AG09309 (cell line): ENCODE measurements at places on chromosomes 7 and 10.

- no peak for DNase-seq
Observed at GRCh38 chr7:46160861-46161260, 239.8 kb upstream of the IGFBP3 start.

GRCh38 chr10:21421794-21422193 lies 103.7 kb downstream of the SKIDA1 start:
- no peak for DNase-seq

DNA sequence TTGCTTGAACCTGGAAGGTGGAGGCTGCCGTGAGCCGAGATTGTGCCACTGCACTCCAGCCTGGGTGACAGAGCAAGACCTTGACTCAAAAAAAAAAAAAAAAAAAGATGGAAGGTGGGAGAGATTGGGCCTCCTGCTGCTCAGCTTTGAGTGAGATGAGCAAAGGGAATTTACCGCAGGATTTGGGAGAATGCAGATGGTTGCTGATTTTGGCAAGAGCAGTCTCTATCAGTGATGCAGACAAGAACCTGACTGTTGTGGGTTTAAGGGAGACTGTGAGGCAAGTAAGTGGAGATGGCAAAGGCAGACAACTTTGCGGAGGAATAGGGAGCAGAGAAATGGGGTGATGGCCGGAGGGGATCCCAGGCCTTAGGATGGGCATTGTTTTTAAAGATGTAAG lies 1140.8 kb upstream of the AUTS2 start:
- no peak for DNase-seq

DNA sequence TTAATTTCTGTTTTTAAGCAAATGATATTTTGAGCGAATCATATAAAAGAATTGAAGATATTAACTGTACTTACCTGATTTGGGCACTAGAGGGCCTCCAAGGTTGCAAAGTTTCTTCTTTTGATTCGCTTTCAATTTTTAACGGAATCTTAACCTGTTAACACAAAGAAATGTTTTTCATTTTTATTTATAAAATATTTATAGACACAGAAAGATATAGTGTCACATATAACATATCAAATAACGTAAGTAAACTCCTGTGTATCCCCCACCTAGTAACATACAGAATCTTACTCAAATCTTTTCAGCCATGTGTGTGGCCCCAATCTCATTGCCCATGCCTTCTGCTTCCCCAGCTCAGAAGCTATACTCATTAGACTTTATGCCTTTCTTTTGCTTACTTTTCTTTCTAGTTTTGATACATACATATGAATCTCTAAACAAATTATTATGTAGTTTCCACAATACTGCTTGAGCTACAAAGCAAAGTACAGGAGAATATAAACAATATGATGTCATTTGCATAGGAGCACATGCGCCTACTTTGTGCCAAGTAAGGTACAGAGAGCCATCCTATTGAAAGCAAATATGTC lies 49.5 kb upstream of the ZPBP start:
- DNase-seq, result peak; percentile 10

- DNase-seq, result no peak
Observed at GRCh38 chr10:118781541-118781940, 26.8 kb upstream of the CACUL1 start.

- no peak for DNase-seq
Observed at GRCh38 chr7:15104411-15105092, 202.0 kb upstream of the DGKB start.

GRCh38 chr7:28776463-28777157 lies 181.5 kb downstream of the TRIL start:
- DNase-seq, result no peak

DNA sequence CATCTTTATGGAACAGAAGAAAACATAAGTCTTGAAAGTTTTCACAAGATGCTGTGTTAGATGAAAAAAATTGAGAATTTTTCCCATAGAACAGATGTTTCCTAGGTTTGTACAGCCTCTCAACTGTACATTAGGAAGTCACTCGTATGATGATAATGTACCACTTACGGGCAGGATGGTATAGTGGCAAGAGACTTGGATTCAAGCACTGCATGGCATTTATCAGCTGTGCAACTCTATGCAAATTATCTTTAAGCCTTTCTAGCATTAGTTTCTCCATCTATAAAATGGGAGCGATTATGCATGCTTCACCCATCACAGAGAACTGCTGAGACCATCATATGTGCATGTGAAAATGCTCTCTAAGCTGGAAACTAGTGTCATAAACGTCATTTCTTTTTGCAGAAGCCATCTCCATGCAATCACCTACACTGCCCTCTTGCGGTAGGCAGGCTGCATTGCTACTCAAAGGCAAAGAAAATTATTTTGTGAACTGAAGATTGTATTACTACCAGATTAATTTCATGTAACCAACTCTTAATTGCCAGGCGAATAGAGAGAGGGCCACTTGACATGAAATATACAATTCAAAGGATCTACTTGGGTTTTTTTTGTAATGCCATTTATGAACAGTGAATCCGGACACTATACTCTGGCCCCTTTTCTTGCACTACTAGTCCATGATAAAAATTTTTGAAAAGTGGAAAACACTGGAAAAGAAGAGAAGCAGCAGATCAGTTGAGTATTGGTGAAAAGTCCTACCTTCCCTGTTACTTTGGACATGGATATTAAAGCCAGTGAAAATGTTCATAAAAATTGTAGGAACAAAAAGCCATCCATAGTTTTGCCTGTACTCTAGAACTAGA lies 102.3 kb downstream of the JAZF1 start:
- no peak for DNase-seq

DNA sequence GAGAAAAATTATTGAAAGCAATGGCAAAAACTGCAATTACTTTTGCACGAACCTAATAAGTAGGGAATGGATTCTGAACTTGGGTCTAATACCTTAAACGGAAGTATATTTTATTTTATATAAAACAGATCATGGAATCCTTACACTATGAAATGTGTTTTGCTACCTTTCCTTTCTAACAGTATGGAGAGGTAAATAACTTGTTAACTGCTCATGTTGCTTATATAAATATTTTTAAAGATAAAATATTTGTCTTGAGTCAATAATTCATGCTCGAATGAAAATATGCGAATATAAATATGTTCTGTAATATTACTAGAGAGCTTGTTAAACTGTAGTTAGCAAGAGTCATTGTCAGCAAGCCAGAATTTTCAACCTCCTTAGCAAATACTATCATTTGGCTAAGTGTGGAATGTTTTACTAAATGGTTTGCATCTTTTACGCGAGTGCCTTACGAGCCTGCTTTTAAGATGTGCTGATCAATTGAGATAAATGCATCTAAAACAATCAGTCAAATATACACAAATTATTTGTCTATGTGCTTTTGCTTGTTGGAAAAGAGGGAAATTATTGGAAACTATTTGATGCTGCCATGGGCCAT lies 5.9 kb downstream of the GNAT3 start:
- DNase-seq, result no peak

GRCh38 chr10:9294865-9295264 lies 1240.4 kb downstream of the GATA3 start:
- no peak for DNase-seq

GRCh38 chr10:178208-178607 lies 43.0 kb downstream of the ZMYND11 start:
- DNase-seq, result peak; percentile 23

DNA sequence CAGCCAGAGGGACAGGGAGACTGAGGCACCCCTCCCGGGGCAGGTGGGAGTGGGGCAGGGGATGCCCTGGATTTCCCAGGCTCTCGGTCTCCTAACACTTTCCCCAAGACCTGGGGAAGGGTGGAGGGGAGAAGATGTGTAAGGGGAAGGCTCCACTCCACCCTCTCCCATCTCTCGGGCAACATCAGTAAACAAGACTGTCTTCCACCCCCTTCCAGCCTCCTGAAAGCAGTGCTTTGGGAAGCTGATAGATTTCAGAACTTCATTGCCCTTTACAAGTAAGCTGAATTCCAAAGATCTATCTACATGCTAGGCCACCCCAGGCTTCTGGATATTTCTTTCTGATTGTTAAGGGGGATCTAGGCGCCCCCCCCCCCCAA lies 3.7 kb downstream of the FLNC start:
- no peak for DNase-seq

GRCh38 chr7:32108651-32109050 lies 38.4 kb upstream of the PDE1C start:
- DNase-seq, result no peak

GRCh38 chr7:128066395-128066794 lies 35.2 kb upstream of the LRRC4 start:
- no peak for DNase-seq

DNA sequence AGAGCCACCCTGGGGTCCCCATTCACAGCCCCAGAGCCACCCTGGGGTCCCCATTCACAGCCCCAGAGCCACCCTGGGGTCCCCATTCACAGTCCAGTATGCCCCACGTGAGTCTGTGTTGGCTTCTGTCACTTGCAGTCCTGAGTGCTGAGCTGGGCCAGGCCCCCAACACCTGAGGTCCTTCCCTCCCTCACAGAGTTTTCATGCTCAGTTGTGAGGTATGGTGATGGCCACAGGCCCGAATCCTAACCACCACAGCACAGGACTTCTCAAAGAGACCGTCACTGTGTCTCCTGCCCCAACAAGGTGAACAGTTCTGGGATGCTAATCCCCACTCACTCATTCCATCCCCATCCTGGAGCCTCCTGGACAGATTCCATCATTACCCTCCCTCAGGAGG lies 239.2 kb downstream of the PTPRN2 start:
- no peak for DNase-seq

DNA sequence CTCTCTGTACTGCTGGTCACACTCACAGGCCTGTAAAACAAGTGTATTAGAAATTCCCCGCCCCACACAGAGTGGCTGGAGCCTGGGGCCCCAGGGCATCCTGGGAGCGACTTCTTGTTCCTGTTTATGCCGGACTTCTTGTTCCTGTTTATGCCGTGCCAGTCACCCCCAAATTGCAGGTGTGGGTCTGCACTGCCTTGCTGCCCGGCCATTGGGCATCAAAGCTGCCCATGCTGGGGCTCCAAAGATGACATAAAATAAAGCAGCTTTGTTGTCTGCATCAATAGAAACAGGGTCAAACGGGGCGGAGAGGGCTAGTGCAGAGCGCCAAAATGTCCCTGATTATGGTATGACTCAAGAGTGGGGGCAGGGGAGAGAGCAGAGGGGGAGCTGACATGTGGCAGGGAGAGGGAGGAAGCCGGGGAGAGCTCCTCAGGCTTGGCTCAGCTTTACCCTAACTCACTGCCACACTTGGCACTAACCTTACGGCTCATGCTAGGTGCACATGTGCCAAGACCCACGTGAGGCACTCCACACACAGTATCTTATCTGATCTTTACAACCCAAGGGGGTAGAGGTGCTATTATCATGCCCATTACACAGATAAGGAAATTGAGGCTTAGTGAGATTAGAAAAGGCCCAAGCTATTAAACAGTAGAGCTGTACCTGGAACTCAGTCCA lies 98.4 kb downstream of the PIP4K2A start:
- DNase-seq, result no peak

DNA sequence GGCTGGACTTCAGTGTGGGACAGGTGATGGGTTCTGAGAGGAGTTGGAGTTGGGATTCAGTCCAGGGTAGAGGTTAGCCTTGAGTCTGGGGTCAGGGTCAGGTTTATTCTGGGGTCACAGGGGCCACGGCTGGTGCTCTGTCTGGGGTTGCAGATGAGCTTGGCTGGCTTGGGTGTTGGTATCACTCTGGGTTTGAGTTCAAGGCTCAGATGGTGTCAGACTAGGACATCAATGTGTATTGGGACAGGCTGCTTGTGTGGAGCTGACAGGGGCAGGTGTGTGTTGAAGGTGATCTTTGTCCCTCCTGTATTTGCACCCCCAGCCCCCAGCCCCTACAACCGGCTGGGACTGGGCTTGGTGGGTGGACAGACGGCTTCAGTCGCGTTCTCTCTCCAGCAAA lies 26.8 kb downstream of the TMEM270 start:
- no peak for DNase-seq

DNA sequence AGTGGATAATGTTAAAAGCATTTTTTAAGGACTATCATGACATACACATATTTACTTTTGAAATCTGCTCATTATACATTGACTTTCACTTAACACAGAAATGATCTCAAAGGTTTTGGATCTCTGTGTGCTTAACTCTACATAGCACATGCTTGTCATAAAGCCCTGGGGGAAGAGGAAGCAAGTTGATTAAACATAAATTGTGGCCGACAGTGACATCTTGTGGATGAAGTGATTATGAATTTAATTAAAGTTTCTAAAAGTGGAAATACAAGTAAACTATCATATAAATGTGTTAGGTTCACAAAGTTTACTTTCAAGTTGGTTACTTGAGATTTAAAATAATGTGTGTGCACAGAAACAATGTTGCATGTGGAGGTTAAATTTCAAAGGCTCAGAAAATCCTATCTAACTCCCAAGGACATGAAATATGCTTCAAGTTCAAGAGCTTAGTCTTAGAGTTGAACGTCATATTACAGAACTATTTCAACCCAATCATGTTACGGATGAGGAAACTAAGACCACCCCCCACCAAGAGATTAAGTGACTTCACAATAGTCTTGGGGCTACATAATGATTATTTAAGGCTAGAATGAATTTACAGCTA lies 1247.8 kb downstream of the GATA3 start:
- DNase-seq, result peak; percentile 21

DNA sequence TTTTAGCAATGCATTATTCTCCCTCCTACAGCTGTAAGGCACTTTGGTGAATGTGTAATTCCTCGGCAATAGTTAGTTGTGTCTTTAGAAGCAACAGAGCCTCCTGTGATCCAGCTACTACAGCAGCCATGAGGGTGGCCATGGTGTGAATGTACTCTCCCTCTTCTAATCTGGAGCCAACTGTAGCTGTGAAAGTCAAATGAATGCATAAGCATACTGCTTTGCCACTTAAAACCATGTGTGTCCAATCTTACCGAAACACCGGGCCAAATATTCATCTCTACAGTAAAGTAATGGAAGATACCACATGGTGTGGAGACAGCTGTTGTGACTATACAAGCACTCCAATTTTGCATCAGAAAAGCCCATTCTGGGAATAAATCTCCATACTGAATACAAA lies 195.0 kb downstream of the DNAJC1 start:
- no peak for DNase-seq

DNA sequence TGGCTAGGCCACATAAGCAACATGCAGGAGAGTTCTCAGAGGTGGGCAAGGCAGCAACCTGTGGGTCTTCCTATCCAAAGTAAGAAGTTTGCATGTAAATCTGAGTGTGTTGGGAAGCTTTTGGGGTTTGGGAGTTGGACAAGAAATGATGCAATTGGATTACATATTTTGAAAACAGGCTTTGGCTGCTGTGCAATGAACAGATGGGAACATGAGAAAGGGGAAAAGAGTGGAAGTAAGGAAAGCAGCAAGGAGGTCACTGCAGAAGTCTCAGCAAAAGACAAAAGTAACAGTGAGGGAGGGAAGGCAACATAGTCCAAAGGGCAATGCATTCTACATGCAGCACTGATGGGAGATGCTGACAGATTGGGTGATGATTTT lies 61.1 kb upstream of the C10orf90 start:
- peak; percentile 17 for DNase-seq

GRCh38 chr7:131122394-131122793 lies 205.3 kb upstream of the MKLN1 start:
- no peak for DNase-seq

- no peak for DNase-seq
Observed at GRCh38 chr7:50303335-50304128, 984 bp upstream of the IKZF1 start.

GRCh38 chr10:52574697-52575096 lies 197.9 kb downstream of the MBL2 start:
- DNase-seq, result no peak

- DNase-seq, result no peak
Observed at GRCh38 chr7:37265006-37265405, 183.7 kb downstream of the ELMO1 start.
